Activated T-cell treated with anti-CD3 and anti-CD28 coated beads, Interleukin-2, amount 50 U/mL, for 48 hours (primary cell): ENCODE measurements at places on chromosomes 2 and 18.

GRCh38 chr2:182818925-182819324 is 47.5 kb downstream of the FRZB start:
- DNase-seq = no peak

DNA sequence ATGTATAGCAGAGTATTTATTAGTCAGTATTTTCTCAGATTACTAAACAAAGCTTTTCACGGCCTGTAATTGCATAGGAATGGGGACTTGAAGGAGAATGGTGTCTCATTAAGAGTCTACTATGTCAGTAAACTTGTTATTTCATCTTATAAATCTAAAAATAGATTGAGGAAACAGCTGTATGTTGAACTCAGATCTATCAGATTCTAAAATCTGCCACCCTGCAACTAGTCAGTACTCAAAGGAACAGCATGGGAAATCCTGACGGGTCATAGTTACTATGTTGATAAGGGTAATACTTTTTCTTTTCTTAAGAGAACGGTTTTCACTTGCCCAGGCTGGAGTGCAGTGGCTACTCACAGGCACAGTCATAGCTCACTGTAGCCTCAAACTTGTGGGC is 70.2 kb upstream of the EMILIN2 start:
- DNase-seq = no peak

DNA sequence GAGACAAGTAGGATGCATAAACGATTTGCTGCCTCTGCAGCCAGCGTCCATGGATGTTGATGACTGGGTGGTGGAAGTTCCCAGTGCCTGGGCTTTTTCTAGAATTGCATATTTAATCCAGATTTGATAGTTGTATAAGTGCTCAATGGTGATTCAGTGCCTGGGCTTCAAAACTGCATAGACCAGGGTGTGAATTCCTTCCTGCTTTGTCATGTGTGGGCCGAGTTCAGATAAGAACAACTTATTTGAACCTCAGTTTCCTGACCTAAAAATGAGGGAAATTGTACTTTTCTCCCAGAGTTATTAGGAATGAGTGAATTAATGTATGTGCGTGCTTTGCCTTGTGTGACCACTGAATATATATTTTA is 154.6 kb downstream of the WDSUB1 start:
- no peak for DNase-seq

GRCh38 chr18:55983433-55983832 is 395.4 kb upstream of the TCF4 start:
- DNase-seq = no peak

DNA sequence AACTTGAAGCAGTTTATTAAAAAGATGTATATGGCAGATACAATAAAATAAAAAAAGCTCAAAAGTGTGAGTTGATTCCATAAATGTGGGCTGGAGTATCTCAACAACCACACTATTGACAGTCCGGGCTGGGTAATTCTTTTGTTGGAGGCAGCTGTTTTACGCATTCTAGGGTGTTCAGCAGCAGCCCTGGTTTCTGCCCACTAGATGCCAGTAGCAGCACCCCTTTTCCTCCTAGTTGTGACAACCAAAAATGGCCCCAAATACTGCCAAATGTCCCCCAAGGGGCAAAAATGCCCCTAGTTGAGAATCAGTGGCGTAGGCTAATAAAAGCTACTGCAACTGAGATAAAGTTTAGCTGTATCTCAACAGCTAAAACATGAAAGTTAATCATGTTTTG is 44.8 kb downstream of the CHMP3 start:
- DNase-seq = no peak

GRCh38 chr2:65276609-65277008 is 49.0 kb downstream of the ACTR2 start:
- no peak for DNase-seq

GRCh38 chr18:36073676-36074075 is 6.3 kb upstream of the RPRD1A start:
- DNase-seq = no peak

GRCh38 chr2:200864176-200865034 is at the start of gene CLK1:
TSS of gene CLK1 (minus strand) at chr2:200864658. CDS start at chr2:200861862, 2,796 bp downstream.
- peak; percentile 98 for DNase-seq

DNA sequence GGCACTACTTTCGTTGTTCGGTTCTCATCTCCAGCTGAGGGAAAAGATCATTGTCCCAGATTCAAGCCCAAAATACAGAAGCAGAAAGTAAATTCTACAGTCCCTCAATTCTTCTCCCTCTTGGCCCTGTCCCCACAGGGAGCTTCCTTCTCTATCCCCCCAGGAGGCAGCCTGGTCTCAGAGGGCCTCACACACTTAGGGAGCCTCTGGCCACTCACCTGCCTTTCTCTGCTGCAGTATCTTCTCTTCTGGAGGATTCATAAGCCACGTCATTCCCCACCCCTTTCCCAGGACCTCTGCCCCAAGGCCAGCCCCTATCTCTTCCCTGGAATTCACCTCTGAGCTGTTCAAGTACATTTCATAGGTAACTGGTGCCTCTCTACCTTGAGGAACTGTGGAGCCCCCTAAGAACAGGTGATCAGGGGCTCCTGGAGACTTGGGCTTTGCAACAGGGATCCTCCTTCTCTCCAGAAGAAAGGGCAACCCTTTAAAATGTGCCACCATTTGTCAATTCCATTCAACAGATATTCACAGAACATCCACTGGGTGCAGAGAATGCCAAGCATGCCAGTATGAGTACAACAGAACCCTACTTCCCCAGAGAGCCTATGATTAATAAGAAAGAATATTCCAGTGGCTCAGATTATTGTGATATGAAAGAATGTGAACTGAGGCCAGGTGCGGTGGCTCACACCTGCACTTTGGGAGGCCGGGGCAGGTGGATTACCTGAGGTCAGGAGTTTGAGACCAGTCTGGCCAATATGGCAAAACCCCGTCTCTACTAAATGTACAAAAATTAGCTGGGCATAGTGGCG is 72.9 kb downstream of the CIB4 start:
- DNase-seq = no peak

GRCh38 chr18:67194886-67195285 is 321.6 kb downstream of the DSEL start:
- no peak for DNase-seq

DNA sequence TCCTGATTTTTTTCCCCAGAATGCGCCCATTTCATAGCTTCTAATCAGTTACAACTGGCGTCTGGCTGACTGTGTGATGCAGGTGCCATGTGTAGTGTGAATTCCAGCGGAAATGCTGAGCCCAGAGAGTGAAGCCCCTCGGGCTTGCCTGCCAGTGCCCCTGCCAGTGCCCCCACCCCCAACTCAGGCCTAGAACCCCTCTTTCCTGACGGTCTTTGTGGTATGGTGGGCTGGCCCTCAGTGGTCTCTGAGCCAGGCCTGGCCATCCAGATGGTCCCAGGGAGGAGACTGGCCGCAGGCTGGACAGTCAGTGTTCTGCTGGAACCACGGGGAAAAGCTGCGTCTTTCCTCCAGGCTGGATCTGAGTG is 3.1 kb downstream of the RAMP1 start:
- no peak for DNase-seq

DNA sequence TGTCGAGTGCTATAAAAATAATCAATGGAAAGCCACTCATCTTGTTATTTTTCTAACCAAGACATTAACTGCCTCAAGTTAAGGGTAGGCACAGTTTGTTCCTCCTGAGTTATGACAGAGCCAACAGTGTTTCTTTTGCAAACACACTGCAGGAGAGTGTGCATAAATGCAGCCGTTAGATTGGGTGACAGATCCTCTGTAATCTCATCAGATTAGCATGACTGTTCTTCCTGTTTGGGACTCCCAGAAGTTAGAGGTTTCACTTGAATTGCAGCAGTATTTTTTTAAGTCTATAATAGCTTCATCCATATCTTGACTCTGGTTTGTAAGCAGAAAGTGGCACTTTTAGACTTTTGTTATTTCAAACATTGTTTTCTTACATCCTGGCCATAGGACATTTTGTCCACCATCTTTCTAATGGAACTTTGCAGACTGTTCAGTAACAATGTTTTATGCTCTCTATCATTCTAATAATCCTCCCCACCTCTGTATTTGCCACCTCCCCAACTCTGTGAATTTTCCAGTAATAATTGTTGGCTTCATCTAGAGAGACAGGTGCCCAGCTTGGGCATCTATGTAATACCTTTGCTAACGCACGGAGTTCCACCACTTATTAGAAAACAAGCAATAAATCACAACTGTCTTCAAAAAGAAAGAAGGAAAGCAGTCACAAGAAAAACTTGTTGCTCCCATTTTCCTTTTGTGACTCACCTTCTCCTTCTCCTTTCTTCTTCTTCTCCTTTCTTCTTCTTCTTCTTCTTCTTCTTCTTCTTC is 560.0 kb downstream of the ADCYAP1 start:
- DNase-seq = no peak

DNA sequence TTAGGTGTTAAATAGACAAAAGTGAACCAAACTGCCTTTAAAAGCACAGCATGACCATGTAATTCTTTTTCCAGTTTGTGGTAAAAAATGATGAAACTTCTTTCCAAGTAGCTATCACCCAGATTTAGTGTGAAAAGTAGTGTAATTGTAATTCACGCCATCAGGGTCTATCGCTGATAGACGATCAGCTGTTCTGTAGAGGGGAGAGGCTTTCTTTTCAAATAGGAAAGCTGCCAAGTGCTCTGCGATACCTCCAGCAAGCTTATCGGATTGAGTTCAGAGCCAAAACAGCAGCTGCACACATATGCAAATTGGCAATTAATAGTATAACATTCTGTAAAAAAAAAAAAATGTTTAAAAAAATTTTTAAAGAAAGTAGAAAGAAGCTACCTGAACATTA is 61.9 kb upstream of the PSMD14 start:
- DNase-seq = no peak

- DNase-seq = no peak
Observed at GRCh38 chr2:61959381-61960293, 54.2 kb downstream of the COMMD1 start.

DNA sequence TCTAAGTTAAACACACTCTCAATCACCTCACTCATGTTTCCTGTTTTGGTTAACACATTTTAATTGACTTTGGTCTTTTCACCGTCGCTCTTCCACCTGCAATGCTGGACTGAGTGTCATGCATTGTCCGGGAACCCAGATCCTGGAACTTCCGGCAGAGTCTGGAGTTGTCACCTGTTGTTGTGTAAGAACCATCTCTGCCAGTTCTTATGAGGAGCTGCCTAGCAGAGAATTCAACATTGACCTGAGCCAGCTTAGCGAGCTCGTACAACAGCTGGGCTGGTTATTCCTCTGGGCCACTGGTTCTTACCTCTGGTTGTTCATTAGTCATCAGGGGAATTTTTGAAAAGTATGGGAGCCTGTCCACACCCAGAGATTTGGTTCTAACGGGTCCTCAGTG is 75.7 kb downstream of the BCL2L11 start:
- no peak for DNase-seq

- DNase-seq = no peak
Observed at GRCh38 chr2:18871430-18871829, 282.1 kb upstream of the NT5C1B start.

GRCh38 chr2:132949108-132949507 is 279.1 kb upstream of the LYPD1 start:
- no peak for DNase-seq
